ENCODE measurements at places on chromosomes 13 and 19. TPM values are rescaled to one million over a fixed set of nuclear protein-coding genes. Genes with fewer than 3 reads are reported as not detected.

GRCh38 chr19:756236-756635 is 5.3 kb downstream of the MISP start:
- no peak overlapping the region for H3K27ac ChIP-seq
- no peaks in the 10 kb centered on the region for H3K36me3 ChIP-seq
- no peaks in the 10 kb centered on the region for H3K27me3 ChIP-seq
- no peaks in the 10 kb centered on the region for H3K4me1 ChIP-seq
- H3K4me3 ChIP-seq = no peak overlapping the region

MLLT1 gene
- total RNA-seq = 22.1 TPM

ZNF430 gene
- total RNA-seq = 40.5 TPM

GRCh38 chr13:32264407-32264806 is 50.8 kb downstream of the ZAR1L start:
- no peak overlapping the region for H3K4me3 ChIP-seq
- H3K27me3 ChIP-seq = no peaks in the 10 kb centered on the region
- no peak overlapping the region for H3K27ac ChIP-seq
- H3K36me3 ChIP-seq = peaks cover 4% of the 10 kb centered on the region

- H3K36me3 ChIP-seq = no peaks in the 10 kb centered on the region
- no peaks in the 10 kb centered on the region for H3K4me1 ChIP-seq
- no peaks in the 10 kb centered on the region for H3K27me3 ChIP-seq
- no peak overlapping the region for H3K4me3 ChIP-seq
- DNase-seq = no peak
- no peak overlapping the region for H3K27ac ChIP-seq
These were observed 109.5 kb upstream of the MIR17HG start for GRCh38 chr13:91238036-91238435.

- H3K36me3 ChIP-seq = no peaks in the 10 kb centered on the region
- H3K27me3 ChIP-seq = peaks cover 5% of the 10 kb centered on the region
- H3K4me1 ChIP-seq = no peaks in the 10 kb centered on the region
- no peak for DNase-seq
- H3K27ac ChIP-seq = no peak overlapping the region
- no peak overlapping the region for H3K4me3 ChIP-seq
These were observed 16.4 kb downstream of the SULT2B1 start for GRCh38 chr19:48568345-48568886.

- no peak for DNase-seq
- no peaks in the 10 kb centered on the region for H3K27me3 ChIP-seq
- no peaks in the 10 kb centered on the region for H3K4me1 ChIP-seq
- peaks cover 54% of the 10 kb centered on the region for H3K36me3 ChIP-seq
- no peak overlapping the region for H3K4me3 ChIP-seq
These were observed 25.0 kb downstream of the LAMP1 start for GRCh38 chr13:113322043-113322461.

ATP11A gene
- 56.7 TPM for total RNA-seq

NRTN gene
- 1.6 TPM for total RNA-seq

Data from CD4-positive, alpha-beta T cell (primary cell).